ENCODE measurements at places on chromosomes 4 and X. TPM values are rescaled to one million over a fixed set of nuclear protein-coding genes. Genes with fewer than 3 reads are reported as not detected.

- no peak for DNase-seq
Observed at GRCh38 chr4:81398379-81398778, 73.3 kb downstream of the RASGEF1B start.

DNA sequence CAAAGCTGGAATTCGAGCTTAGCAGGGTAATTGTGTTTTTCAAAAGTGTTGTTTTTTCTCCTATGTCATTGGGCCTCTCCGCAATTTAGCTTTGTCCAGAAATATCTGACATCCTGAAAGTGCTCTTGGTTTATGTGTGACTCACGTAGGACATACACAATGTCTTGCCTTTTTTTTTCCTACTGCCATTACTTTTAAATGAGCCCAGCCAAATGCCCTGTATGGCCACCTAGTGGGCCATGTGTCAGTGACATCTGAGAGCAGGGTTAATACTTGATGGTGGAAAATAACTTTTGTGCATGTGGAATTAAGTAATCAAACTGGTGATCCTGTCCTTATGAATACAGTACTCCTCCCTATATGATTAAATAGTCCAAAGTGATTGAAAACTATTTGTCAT is 1411.1 kb upstream of the TENM3 start:
- no peak for DNase-seq

DNA sequence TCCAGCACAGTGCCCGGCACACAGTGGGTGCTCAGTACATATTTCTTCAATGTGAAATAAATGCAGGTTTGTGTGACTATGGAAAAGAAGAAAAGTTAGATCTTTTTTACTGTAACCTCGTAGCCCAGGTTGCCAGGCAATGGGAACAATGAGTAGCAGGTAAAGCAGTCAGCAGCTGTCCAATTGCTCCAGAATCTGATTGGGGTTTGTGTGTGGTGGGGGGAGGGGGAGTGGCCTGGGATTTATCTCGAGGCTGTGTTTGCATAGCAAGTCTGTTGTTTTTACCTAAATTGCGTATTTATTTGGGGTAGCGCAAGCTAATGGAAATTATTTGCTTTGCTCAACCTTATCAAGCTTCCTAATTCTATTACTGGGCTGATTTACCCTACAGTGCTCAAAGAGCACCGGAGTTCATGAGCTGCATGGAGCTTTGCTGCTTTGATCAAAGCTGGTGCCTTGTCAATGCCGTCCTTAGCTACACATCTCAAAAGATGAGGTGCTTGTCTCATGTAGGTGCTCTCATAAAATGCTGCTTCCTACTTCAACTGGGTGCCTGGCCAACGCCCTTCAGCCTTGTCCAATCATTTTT is 145.0 kb upstream of the DGKK start:
- DNase-seq = no peak

DNA sequence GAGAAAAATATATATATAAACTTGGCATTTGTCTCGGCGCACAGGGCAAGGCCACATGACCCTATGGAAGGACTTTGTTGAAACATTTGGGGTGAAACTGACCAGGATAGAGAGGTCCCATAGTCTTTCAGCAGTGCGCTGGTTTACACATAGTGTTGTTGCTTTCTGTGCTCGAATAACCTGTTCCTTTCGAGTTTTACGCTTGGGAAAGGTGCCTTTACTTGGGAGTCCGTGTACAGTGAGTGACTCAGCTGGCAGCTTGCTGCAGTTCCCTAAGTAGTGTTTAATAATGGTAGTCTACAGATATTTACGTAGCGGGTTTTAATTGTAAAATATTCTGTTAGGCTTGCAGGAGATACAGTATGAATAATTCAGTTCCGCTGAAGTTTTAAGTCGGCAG is 578 bp downstream of the APOOL start:
- no peak for DNase-seq

The GATA1 gene
- polyA plus RNA-seq = 0.38 TPM

The GABRG1 gene
- 0.07 TPM for polyA plus RNA-seq

The KLF3 gene
- polyA plus RNA-seq = 60.9 TPM

- DNase-seq = no peak
Observed at GRCh38 chrX:71082124-71082647, 13.5 kb upstream of the FOXO4 start.

DNA sequence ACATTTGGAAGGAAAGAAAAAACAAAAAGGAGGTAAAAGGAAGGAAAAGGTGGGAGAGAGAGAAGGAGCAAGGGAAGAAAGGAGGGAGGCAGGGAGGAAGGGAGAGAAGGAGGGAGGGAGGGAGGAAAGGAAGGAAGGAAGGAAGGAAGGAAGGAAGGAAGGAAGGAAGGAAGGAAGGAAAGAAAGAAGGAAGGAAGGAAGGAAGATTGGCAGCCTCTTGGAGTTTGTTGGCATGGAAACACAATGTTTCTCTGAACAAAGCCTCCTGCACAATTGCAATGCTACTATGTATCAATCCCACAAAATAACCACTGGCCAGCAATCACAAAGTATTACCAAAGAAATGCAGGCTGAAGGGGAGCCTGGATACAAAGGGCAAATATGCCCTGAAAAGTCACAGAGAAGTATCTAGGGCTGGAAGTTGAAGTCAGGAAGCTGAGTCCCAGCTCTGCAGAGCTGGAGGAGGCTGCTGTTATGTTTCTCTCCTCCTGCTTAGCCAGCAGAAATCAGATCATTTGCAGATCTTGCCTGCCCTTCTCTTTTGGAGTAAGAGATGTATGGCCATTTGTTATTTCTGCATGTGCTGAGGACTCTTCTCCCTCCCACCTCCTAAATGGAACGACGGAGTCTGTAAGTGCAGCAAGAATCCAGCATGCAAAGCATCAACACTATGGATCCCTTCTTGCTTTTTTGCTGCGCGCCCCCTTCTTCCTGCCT is 195.9 kb upstream of the LDB2 start:
- DNase-seq = no peak

- no peak for DNase-seq
Observed at GRCh38 chr4:138092060-138092459, 150.1 kb downstream of the SLC7A11 start.

DNA sequence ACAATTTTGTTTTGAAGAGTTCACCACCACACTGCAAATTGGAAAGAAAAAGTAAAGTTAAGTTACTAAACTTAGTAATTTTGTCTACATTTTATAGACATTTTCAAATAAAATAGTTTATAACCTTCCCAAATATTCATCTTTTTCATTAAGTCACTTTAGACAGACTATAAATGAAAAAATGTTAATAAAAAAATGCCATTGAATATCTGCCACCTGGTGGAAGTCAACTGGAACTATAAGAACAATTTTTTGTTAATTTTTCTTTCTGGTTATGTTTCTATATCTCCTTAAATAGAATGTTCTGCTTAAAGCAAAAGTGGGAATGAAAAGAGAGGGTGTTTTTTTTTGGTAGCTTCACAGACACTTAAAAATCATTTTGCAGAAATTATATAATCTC is 534.4 kb upstream of the PCDH10 start:
- DNase-seq = no peak

The STAP1 gene
- polyA plus RNA-seq = 0.16 TPM

GRCh38 chr4:139919004-139919403 is 235.0 kb downstream of the MAML3 start:
- no peak for DNase-seq

The BTK gene
- 2.4 TPM for polyA plus RNA-seq

DNA sequence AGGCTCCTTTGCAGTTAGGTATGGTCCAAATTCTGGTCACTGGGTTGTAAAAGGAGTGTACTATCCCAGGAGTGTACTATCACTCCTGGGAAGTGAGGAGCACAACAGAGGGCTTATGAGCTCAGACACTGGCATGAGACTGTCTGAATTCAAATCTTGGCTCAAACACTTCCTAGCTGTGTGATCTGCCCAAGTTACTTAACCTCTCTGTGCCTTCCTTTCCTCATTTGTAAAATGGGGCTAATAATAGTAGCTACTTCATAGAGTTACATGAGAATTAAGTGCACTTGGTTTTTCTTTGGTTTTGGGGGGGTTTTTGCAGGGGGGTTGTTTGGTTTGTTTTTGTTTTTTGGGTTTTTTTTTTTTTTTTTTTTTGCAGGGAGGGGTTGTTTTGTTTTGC is 152.0 kb downstream of the BCOR start:
- DNase-seq = no peak

DNA sequence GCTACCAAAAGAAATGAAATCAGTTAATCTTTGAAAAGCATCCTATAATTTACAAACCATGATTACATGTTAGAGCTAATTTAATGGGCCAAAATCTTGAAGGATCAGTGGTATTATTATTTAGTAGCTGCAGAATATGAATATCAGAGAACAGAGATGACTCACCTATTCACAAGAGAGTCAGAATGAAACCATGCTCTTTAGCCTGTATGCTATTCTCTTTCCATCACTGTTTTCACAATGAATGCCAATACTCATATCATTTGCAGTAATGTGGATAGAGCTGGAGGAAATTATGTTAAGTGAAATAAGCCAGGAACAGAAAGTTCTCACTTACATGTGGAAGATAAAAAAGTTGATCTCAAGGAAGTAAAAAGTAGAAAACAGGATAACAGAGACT is 414.1 kb downstream of the CENPC start:
- no peak for DNase-seq

GRCh38 chr4:138599965-138600364 is 357.8 kb upstream of the SLC7A11 start:
- DNase-seq = no peak

DNA sequence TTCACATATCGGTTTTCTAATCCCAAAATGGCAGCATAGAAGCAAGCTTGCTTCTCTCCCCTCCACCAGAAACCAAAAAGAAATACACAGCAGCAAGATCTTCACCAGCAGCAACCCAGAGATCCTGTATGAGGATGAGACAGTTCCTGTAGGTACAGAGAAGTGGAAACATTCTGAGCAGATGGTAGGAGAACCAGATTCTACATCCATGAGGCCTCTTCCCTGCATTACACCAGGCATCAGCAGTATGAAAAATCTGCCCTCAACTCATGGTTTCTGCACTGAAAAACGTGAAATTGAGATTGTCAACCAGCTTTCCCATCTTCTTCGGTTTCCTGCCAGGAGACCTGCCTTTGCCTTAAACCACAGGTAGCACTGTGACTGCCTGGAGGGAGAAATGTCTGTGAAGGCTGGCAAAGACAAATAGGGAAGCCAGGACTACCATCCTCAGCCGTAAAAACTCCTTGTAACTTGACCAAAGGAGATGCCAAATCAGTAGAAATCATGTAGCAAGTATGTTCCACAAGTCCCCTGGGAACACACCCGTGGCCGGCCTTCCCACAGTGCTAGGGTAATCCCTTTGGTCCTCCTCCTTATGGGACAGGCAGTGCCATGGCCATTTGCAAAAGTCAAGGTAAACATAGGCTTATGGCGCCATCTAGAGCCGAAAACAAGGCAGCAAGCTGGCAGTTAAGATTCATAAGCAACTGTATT is 24.0 kb upstream of the MTHFD2L start:
- DNase-seq = peak; percentile 62

DNA sequence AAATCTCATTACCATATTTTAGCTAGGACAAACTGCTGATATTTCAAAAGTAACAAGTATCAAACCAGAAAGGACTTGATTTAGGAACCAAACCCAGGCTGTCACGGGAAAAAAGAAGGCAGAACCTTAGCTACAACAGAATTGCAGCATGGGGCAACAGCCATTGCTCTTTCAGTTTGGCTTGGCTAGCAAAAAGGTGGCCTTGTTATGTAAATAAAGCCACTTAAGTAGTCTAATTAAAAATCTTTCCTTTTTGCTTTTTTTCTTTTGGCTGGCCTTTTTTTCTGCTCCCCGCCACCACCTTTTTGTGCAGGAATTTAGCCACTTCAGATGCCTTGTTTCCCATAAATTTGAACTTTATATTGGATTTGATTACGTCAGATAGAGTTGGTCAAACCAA is 235.9 kb downstream of the CPXCR1 start:
- no peak for DNase-seq
